Hematopoietic multipotent progenitor cell (in vitro differentiated cells): ENCODE measurements at places on chromosomes 5 and 9. TPM values are rescaled to one million over a fixed set of nuclear protein-coding genes. Genes with fewer than 3 reads are reported as not detected.
A peak's percentile ranks its signal among the peaks of the same experiment; 100 is the strongest.

The GRAMD2B gene
- 2.2 TPM for total RNA-seq

The RIOK2 gene
- 7.3 TPM for total RNA-seq

The GMCL2 gene
- total RNA-seq: not detected

The TOMM5 gene
- total RNA-seq: 49.0 TPM

The SPINK4 gene
- not detected for total RNA-seq

DNA sequence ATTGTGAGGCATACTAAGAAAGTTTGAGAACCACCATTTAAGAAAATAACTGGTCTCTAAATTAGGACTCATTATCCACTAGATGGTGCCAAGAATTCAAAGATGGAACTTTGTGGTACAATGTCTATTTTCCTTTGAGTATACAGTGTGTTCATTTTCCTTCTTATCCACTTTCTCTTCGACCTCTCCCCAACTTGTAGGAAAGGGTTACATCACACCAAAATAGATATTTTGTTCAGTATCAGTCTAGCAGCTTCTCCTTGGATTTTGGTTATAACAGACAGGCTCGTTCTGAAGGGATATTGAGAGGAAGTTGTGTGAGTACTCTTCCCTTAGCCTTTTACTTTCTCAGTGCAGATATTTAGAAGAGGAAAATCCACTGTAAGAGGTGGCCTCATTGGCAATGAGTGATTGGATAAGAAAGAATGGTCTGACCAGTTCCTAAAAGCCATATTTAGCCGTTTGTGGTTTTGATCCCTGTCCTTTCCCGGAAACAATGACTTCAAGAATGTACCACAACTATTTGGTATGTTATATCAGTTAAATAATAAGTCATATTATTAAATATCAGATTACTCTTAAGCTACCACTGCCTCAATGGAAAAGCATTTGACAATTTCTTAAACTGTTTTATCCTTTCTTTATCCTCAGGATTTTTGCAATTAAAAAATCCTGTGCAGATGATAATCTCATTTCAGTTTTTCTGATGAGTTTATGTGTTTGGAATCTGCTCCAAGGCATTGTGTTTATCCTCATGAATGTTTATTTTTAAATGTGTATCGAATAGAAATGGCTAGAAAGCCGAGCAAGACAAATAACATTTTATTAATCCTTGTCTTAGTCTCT lies 69.0 kb upstream of the GRAMD2B start:
- peak; percentile 77 for DNase-seq

DNA sequence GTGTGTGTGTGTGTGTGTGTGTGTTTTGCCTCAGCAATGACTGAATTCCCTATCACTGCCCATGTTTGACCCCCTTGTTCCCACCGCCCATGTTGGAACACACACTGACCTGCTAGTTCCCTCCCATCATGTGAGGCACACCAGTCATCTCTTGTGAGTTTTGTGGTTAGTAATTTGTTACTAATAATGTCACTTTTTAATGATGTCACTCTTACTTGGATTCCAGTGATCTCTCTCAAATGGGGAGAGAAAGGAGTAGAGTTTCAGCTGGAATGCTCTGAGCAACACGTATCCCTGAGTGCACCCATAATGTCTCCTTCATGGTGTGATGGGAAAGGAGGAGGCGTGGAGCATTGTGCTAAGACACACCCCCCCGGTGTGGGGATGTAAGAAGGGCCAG lies 172.6 kb downstream of the SH3GL2 start:
- no peak for DNase-seq

GRCh38 chr5:59591162-59591561 lies 302.4 kb downstream of the PDE4D start:
- DNase-seq: no peak

DNA sequence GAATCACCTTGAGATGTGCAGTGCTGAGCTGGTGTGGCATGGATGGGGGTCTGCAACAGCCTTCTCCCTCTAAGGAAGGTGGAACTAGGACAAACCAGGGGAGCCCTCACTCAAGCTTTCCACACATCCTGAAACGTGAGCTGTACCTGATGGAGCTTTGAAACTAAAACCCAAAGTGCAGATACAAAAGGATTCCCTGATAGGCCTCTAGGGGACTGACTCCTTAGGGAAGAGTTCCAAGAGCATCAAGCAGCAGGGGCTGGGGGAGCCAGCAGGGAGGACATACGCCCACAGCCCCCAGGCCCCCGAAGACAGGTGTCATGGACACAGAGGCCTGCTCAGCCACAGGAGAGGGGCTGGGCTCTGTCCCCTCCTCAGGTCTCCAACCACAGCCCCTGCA lies 17.7 kb downstream of the ARHGEF37 start:
- DNase-seq: no peak

DNA sequence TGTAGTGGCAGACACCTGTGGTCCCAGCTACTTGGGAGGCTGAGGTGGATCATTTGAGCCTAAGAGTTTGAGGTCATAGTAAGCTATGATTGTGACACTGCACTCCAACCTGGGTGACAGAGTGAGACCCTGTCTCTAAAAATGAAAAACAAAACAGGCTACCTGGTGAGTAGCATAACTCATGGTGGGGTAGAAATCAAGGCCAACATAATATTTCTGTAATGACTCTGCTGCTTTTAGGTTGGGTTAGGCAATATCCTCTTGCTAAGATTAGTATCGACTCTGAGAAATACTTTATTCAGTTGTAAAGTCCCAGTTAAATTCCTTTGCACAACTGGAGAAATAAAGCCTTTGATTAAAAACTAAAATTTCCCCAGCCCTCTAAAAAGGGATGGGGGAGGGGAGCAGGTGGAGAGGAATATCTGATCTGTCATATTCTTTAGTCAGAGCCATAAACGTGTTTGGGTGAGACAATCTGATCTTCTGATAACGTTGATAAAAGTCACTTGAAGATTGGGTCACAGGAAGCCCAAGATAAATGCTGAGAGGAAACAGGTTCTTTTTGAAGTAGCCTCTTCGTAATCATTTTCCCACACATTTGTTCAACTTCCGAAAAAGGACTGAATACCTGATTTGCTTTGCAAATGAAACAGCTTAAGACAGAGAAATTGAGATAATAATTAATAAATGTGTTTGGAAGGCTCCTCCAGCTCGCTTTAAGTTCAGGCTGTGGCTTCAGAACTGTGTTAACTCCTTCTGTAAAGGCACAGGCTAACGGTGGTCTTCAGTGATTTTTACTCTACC lies 14.9 kb downstream of the IL4 start:
- peak; percentile 86 for DNase-seq

GRCh38 chr5:94746731-94747124 lies 128.3 kb downstream of the SLF1 start:
- peak; percentile 24 for DNase-seq

DNA sequence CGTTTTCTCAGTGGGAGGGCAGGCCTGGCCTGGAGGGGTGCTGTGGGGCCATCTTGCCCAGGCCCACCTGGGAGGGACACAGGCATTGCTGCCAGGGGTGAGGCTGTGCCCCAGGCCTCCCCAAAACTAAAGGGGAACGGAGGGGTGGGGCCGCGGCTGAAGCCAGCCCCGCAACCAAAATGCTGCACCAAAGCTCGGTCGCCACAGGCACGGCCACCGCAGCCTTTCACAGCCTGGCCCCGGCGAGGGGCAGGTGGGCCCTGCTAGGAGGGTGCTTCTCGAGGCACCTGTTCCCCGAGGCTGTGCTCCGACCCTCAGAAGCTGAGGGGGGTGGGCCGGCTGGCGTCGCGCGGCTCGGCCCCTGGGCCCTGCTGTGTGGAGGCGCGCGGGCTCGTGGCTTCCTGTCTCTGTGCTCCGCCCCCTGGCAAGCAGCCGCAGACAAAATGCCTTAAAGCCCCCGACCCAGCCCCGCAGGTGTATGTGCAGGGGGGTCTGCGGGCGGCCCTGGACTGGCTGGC lies 57.6 kb downstream of the JAK2 start:
- no peak for DNase-seq
